Hepatocyte (in vitro differentiated cells): ENCODE measurements at places on chromosomes 11 and 22. TPM values are rescaled to one million over a fixed set of nuclear protein-coding genes. Genes with fewer than 3 reads are reported as not detected.

- no peaks in the 10 kb centered on the region for H3K4me1 ChIP-seq
- no peaks in the 10 kb centered on the region for H3K36me3 ChIP-seq
- H3K4me3 ChIP-seq = no peak overlapping the region
- DNase-seq = no peak
- no peaks in the 10 kb centered on the region for H3K27me3 ChIP-seq
Observed at GRCh38 chr22:40758390-40758789, 60.8 kb downstream of the SLC25A17 start.

MMP7 gene
- total RNA-seq = 1.9 and 5.0 TPM in 2 replicates

GTSE1 gene
- 2.6 and 4.4 TPM in 2 replicates for total RNA-seq

- no peaks in the 10 kb centered on the region for H3K27me3 ChIP-seq
- no peak for DNase-seq
- no peak overlapping the region for H3K27ac ChIP-seq
- no peak overlapping the region for H3K4me3 ChIP-seq
Observed at GRCh38 chr22:45207533-45207932, 33.2 kb downstream of the KIAA0930 start.

- peak overlapping the region; percentile 98 for H3K27ac ChIP-seq
- H3K4me3 ChIP-seq = peak overlapping the region; percentile 85
- H3K36me3 ChIP-seq = no peaks in the 10 kb centered on the region
- no peaks in the 10 kb centered on the region for H3K27me3 ChIP-seq
- H3K4me1 ChIP-seq = peaks cover 29% of the 10 kb centered on the region
Observed at GRCh38 chr11:78187366-78188285, 800 bp downstream of the KCTD21 start.

DNA sequence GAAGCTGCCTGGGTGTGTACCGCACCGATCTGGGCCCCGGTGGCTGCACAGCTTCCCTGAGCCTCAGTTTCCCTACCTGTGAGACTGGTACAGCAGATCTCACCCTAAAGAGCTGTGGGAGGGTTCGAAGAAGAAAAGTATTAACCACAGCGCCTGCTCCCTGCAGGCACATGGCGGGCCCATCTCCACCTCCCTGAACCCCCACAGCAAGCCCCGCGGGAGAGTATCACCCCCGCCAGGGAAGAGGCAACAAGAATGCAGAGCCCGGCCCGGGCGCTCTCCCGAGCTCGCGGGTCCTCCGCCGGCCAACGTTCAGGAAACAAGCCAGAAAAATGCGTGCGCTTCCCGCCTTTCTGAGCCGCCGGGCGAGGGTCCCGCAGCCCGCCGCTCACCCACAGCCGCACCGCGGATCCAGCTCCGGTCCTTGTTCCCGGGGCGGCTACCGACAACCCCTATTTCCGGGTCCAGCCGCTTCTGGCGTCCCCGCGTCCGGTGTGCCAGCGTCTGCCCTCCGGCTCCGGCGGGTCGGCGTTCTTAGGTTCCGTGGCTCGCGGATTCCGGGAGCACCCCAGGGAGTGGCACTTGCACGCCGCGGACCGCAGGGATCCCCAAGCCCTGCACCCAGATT, at the start of gene TOP3B:
Gene TOP3B (minus strand): TSS at position 450 of the 628 bp plus-strand sequence. CDS start 7,078 bp downstream, outside the sequence.
- DNase-seq = peak; percentile 90
- peak within 1 kb of the TSS; percentile 46 for H3K27ac ChIP-seq
- peak within 1 kb of the TSS; percentile 98 for H3K4me3 ChIP-seq
- no peaks in the 10 kb centered on the region for H3K36me3 ChIP-seq

- no peaks in the 10 kb centered on the region for H3K4me1 ChIP-seq
- no peak overlapping the region for H3K27ac ChIP-seq
- DNase-seq = no peak
- H3K27me3 ChIP-seq = no peaks in the 10 kb centered on the region
- H3K4me3 ChIP-seq = no peak overlapping the region
Observed at GRCh38 chr11:73356979-73357860, 19.0 kb upstream of the RELT start.

- H3K4me3 ChIP-seq = peak overlapping the region; percentile 48
- peaks cover 20% of the 10 kb centered on the region for H3K4me1 ChIP-seq
- no peaks in the 10 kb centered on the region for H3K27me3 ChIP-seq
Observed at GRCh38 chr11:74749127-74749964, 697 bp downstream of the RNF169 start.

DNA sequence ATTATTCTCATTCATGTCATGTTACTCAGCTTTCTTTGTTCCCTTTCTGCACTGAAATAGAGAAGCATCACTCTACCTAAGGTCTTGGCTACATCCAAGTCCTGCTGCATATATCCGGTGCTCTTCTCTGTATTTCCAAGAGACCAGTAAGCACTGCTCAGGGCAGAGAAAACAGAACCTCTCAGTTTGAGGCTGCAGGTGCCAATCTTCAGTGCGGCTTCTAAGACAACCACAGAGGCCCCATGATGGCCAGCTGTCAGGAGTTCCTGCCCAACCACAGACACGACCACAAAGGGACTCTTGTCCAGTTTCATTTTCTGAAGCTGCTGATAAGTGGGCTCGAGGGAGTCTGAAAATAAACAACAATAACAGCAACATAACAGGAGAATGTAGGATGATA, 378.4 kb upstream of the PITPNB start:
- H3K4me3 ChIP-seq = no peak overlapping the region
- H3K27ac ChIP-seq = no peak overlapping the region
- DNase-seq = no peak
- no peaks in the 10 kb centered on the region for H3K4me1 ChIP-seq

DNA sequence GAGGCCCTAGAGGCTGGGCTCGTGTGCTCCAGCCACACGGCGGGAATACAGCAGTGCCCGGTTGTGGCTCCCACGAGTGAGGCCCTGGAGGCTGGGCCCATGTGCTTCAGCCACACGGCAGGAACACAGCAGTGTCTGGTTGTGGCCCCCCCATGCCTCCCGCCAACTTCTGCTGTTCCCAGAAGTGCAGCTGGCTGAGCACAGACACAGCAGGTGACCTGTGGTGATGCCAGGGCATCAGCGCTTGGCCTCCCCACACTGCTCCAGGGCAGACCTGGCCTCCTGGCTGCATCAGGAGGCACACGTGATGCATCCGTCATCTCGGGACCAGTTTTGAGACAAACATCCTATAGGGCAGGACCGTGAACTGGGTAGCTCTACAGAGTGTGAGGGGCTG, 110.3 kb downstream of the KCNQ1OT1 start:
- DNase-seq = peak; percentile 3
- H3K27me3 ChIP-seq = no peaks in the 10 kb centered on the region
- H3K27ac ChIP-seq = no peak overlapping the region
- no peak overlapping the region for H3K4me3 ChIP-seq
- H3K36me3 ChIP-seq = no peaks in the 10 kb centered on the region

- H3K27ac ChIP-seq = no peak overlapping the region
- H3K4me1 ChIP-seq = peaks cover 50% of the 10 kb centered on the region
- no peak overlapping the region for H3K4me3 ChIP-seq
- DNase-seq = no peak
- H3K27me3 ChIP-seq = no peaks in the 10 kb centered on the region
Observed at GRCh38 chr11:34345991-34346480, 11.8 kb downstream of the ABTB2 start.

DNA sequence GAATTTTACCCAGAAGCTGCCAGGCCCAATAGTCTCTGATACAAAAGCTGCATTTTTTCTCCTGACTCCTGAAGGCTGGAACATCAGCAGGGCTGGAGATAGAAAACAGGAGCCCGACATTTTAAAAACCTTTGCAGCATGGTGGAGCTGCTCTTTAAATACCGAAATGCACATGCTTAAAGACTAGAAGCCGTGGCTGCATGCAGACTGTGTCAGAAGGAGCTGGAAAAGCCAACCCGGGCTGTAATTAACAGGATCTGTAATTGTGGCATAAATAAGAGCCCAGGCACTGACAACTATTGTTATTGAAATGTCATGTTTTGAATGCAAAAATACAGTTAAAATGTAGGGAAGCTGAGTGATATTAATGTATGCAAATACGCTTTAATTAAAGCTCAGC, 304.9 kb upstream of the PLET1 start:
- peaks cover 17% of the 10 kb centered on the region for H3K27me3 ChIP-seq
- peaks cover 8% of the 10 kb centered on the region for H3K4me1 ChIP-seq
- H3K27ac ChIP-seq = no peak overlapping the region
- no peak overlapping the region for H3K4me3 ChIP-seq
- no peaks in the 10 kb centered on the region for H3K36me3 ChIP-seq
- DNase-seq = no peak

C11orf65 gene
- total RNA-seq = 0.50 and 1.0 TPM in 2 replicates

DNA sequence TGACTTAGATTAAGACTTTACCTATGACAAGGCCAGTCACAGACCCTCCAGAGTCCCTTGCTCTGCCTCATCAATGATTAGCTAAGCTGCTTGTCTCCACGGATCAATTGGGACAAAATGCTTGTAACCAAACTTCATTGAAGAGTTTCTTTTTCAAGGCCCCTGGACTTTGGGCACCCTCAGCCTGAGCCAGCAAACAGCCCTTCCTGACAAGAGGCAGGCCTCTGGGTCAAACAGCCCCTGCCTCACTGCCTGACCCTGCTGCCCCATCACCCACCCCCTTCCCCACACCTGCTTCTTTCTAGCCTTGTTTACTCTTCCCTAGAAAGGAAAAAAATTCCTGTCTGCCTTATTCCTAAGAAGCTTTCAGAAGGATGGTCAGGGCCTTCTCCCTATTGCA, 26.3 kb upstream of the CDON start:
- H3K27me3 ChIP-seq = no peaks in the 10 kb centered on the region
- H3K27ac ChIP-seq = no peak overlapping the region
- DNase-seq = no peak
- no peaks in the 10 kb centered on the region for H3K36me3 ChIP-seq

DNA sequence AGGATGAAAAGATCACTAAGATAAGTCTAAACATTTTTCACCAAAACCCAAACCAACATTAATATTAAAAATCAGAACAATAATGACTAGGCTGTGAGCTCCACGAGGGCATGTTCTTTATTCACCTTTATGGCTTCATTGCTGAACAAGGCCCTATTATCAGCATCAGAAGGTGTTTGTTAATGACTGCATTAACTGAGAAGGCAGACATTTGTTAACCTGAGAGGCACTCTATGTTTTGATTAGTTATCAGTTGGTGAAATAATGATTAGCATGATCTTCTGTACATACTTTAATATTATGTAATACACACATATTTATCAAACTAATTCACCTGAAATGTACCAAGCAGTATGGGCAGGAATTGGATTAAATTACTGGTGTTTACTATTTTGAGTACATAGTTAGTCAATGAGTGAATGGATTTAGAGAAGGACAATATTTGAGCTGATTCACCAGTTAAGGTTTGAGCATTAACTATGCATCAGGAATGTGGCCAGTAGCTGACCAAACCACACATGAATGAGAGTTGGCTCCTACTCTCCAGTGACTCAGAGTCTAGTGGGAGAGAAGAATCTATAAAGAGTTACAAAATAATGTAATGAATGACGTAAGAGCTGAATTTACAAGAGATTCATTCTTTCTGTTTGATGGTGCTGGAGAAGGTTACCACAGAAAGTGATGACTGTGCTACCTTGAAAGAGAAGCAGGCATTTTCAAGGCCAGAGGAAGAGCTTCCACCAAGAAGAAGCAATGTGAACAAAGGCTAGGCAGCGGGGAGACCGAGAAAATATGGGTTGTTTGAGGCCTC, 6.7 kb downstream of the IL18 start:
- no peak overlapping the region for H3K4me3 ChIP-seq
- H3K36me3 ChIP-seq = no peaks in the 10 kb centered on the region
- H3K4me1 ChIP-seq = no peaks in the 10 kb centered on the region
- peak overlapping the region; percentile 62 for H3K27ac ChIP-seq
- no peaks in the 10 kb centered on the region for H3K27me3 ChIP-seq

GRCh38 chr11:72250661-72251464, 6.9 kb upstream of the PHOX2A start:
- H3K27ac ChIP-seq = no peak overlapping the region
- H3K4me1 ChIP-seq = no peaks in the 10 kb centered on the region
- no peak overlapping the region for H3K4me3 ChIP-seq
- DNase-seq = no peak
- no peaks in the 10 kb centered on the region for H3K36me3 ChIP-seq

CD6 gene
- 0.03 and 0.08 TPM in 2 replicates for total RNA-seq

DNA sequence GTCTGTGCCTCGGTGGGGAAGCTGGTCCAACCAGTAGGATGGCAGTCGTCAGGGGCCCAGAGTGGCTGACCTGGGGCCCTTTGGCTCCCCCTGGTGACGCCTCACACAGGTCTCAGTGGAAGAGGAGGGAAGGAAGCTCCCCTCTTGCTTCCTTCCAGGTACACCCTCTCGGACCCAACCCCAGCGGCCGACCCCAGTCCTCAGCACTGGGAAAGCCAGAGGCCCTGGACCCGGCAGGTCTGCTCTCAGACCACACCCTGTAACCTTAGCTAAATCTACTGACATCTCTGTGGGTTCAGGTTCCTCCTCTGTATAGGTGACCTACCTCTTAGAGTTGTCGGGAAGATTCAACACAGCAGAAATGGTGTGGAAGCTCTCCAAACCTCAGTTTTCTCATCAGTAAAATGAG, 3.4 kb upstream of the SCUBE1 start:
- no peak overlapping the region for H3K27ac ChIP-seq
- no peaks in the 10 kb centered on the region for H3K36me3 ChIP-seq
- H3K4me3 ChIP-seq = no peak overlapping the region

- H3K27ac ChIP-seq = no peak overlapping the region
- H3K4me1 ChIP-seq = no peaks in the 10 kb centered on the region
- H3K4me3 ChIP-seq = no peak overlapping the region
- DNase-seq = no peak
- no peaks in the 10 kb centered on the region for H3K36me3 ChIP-seq
- H3K27me3 ChIP-seq = peaks cover 29% of the 10 kb centered on the region
Observed at GRCh38 chr22:36790648-36791047, 14.7 kb upstream of the IFT27 start.

- no peak for DNase-seq
- no peaks in the 10 kb centered on the region for H3K36me3 ChIP-seq
- H3K27ac ChIP-seq = no peak overlapping the region
- no peaks in the 10 kb centered on the region for H3K27me3 ChIP-seq
Observed at GRCh38 chr11:12503886-12504285, 126.5 kb downstream of the PARVA start.

- no peak overlapping the region for H3K4me3 ChIP-seq
- peaks cover 30% of the 10 kb centered on the region for H3K4me1 ChIP-seq
- H3K36me3 ChIP-seq = no peaks in the 10 kb centered on the region
- H3K27me3 ChIP-seq = no peaks in the 10 kb centered on the region
- peak overlapping the region; percentile 38 for H3K27ac ChIP-seq
Observed at GRCh38 chr22:20948989-20949388, 18.1 kb upstream of the AIFM3 start.

DNA sequence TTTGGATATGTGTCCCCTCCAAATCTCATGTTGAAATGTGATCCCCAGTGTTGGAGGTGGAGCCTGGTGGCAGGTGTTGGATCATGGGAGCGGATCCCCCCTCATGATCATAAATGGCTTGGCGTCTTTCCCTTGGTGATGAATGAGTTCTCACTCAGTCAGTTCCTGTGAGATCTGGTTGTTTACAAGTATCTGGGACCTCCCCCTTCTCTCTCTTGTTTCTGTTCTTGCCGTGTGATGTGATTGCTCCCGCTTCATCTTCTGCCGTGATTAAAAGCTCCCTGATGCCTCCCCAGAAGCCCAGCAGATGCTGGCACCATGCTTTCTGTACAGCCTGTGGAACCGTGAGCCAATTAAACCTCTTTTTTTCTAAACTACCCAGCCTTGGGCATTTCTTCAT, 102.2 kb downstream of the SEZ6L start:
- no peak overlapping the region for H3K4me3 ChIP-seq
- H3K27me3 ChIP-seq = peaks cover 27% of the 10 kb centered on the region
